ENCODE measurements at places on chromosomes 5 and 9. TPM values are rescaled to one million over a fixed set of nuclear protein-coding genes. Genes with fewer than 3 reads are reported as not detected.

The SLIT3 gene
- not detected for total RNA-seq

DNA sequence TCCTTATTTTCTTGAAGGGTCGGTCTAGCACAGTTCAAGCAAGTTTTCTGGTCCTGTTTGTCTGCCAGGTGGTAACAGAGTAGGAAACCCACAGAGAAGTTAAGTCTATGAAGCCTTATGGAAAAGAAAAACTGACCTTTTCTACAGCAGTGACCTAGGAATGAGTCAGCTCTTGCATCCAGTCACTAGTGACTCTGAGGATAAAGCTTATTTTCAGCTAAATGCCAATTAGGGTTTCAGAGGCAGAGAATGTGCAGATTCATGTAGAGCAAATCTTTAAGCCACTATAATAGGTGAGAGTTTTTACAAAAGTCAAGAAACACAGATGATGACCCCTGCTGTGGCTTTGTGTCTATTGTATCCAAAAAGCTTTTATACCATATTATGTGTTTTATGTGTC lies 100.7 kb downstream of the CWC27 start:
- DNase-seq = peak; percentile 36

GRCh38 chr5:150399524-150400211 lies 13.0 kb downstream of the CD74 start:
- no peak for DNase-seq

The ADGRD2 gene
- total RNA-seq = not detected

DNA sequence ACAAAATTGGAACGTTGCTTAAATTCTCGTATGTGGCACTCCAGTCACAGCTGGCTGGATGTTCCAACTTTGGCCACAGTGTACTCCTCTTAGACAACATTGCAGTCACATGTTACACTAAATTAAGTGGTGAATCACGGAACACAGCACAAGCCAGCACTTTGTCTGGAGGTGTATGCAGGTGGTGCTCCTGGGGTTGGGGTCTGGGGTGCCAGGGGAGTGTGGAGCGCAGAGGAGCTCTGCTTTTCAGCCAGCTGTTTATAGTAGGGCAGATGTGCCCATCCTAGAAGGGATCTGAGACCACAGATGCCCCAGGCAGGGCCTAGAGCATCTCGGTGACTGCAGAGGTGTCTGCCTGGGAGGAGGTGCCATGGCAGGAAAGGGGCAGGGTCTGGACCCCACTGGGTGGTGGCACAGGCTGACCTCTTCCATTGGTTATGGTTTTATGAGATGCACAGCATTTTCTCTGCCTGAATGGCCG lies 82.6 kb downstream of the WNK2 start:
- DNase-seq = no peak

The DIAPH1 gene
- 25.4 TPM for total RNA-seq

The CHMP5 gene
- 94.4 TPM for total RNA-seq

DNA sequence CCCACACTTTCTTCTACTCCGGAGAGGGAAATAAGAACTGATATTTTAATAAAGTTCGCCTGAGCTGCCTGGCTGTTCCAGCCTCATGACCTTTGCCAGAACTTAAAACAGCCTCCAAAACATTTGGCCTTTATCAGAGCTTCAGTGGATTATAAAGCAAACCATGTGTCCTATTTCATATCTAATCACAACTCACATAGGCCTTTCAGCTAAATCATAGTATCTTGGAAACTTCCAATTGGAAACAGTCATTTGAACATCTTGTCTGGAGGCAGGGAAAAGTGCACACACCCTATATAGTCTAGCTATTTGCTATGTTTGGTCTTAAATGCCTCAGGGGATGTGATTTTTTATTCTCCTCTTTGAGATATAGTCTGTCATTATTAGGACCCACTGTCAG lies 46.0 kb upstream of the FREM1 start:
- no peak for DNase-seq

- DNase-seq = no peak
These were observed 163.8 kb downstream of the CHSY3 start for GRCh38 chr5:130068101-130068500.

The DBH gene
- 1.5 TPM for total RNA-seq

DNA sequence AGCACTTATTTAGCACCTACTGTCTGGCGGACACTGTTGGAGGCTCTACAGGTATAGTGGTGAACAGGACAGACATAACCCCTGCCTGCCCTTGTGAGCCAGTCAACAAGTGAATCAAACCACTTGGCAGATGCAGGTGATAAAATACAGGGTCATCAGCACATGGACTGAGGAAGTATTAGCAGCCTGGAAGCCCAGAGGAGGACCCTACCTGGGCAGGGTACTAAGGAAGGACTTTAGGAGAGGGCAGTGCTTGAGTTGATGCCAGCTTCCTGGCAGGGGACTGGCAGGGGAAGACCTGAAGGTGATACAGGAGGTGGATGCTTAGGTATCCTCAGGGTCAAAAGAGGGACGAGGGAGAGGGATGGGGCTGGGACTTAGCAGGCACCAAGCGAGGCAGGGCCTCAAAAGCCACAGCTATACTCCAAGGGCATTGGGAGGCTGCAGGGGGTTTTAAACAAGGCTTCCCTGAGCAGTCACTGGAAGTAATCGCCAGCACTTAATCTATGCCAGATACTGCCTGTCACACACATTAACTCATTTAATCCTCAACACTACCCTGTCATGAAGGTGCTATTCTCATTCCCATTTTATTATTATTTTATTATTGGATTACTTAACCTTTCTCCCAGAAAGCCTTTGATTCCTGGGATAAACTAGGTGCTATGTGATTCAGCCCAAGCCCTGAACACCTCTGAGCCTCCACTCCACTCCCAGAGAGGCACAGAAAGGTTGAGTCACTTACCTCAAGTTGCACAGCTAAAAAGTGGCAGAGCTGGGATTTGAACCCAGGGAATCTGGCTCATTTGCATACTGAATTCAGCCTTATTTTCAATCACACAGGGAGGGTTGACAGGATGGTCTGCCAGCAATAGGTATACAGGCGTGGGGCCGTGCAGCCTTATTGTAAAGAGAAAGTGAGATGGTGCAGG lies 63.8 kb upstream of the ORM1 start:
- DNase-seq = no peak

DNA sequence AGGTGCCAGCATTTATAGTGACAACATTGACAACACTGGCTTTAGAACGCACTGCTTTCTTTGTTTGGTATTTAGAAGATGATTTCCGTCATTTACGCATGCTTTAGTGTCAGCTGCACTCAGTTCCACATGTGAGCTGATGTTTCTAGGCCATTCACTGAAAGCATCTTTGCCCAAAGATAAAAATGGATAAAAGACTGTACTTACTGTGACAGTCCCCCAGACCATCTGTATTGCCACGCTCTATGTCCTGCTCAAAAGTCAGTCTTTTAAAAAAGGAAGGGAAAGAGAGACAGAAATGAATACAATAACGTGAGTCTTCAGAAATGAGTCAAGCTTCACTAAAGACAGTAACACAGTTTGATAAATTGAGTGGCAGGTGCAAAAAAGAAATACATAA lies 99.3 kb downstream of the SEMA6A start:
- no peak for DNase-seq

The CWC27 gene
- 20.8 TPM for total RNA-seq

GRCh38 chr5:59256331-59256730 lies 637.2 kb downstream of the PDE4D start:
- no peak for DNase-seq

DNA sequence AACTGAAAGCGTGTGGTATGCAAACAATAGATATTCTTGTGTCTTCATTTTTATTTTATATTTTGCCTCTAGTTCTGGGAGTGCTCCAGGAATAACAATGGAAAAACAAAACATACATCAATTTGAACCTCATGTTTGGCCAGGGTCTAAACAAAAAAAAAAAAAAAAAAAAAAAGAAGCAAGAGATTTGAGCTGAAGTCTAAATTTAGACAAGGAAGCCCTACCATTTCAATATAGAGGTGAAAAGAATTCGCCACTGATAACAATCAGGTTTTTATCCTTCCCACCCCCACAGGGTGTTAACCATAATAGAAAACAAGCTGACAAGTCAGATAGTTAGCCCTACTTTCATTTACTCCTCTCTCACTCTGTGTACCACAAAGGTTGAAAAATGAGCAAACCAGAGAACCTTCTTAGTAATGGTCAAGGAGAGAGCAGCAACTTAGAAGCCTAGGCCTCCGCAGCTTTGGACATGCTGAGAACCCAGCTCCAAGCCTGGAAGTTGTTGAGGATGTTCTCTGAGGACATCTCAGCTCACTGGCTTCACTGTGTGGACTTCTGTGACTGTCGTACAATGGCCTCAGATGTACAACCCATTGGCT lies 118.2 kb upstream of the HMHB1 start:
- no peak for DNase-seq

The EDIL3 gene
- 118 TPM for total RNA-seq

DNA sequence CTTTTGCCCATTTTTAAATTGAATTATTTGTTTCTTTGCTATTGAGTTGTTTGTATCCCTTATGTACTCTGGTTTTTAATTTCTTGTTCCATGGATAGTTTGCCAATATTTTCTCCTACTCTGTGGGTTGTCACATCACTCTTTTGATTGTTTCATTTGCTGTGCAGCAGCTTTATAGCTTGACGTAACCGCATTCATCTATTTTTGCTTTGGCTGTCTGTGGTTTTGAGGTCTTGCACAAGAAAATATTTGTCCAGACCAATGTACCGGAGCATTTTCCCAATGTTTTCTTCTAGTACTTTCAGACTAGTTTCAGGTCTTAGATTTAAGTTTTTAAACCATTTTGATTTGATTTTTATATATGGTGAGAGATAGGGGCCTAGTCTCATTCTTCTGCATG lies 36.2 kb upstream of the ZNF366 start:
- DNase-seq = peak; percentile 86

The MYOT gene
- total RNA-seq = 23.8 TPM

DNA sequence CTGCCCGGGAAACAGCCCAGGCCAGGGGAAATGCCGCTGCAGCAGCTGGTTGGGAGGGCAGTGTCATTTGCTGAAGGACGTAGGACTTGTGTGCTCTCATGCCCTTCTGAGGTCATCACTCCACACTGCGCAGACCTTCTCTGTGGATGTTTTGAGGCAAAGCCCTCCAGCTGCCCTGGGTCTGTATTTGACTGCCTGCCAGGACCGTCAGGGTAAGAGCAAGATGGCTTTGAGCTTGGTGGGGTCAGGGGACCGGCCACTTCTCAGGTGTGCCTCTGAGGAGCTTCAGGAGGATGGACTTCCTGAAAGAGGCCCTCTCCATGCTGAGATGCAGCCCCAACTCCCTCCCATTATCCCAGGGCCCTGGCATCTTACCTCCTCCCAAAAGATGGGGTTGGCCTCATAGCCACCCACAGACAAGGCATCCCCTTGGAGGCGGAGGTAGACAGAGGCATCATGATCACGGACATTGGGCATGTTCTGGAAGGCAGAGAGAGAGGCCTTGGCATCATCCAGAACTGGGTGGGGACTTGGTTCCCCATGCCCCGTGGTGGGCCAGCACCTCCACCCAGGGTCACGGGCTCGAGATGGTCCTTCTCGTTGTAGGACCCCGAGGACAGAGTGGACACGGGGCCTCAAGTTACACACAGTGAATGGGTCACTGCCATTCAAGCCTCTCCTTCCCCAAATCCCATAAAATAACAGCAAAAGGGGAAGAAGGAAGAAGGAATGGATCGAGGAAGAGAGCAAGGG lies 19.4 kb downstream of the SARDH start:
- DNase-seq = no peak

GRCh38 chr9:99253134-99253533 lies 31.1 kb downstream of the SEC61B start:
- DNase-seq = peak; percentile 46

GRCh38 chr5:94775088-94775487 lies 156.6 kb downstream of the SLF1 start:
- DNase-seq = no peak

- DNase-seq = no peak
These were observed 1.7 kb downstream of the UBE2QL1 start for GRCh38 chr5:6450319-6450833.

GRCh38 chr9:15400281-15400941 lies 22.3 kb upstream of the SNAPC3 start:
- no peak for DNase-seq

Data from myocyte (in vitro differentiated cells).